ENCODE measurements at places on chromosomes 7 and 10.

DNA sequence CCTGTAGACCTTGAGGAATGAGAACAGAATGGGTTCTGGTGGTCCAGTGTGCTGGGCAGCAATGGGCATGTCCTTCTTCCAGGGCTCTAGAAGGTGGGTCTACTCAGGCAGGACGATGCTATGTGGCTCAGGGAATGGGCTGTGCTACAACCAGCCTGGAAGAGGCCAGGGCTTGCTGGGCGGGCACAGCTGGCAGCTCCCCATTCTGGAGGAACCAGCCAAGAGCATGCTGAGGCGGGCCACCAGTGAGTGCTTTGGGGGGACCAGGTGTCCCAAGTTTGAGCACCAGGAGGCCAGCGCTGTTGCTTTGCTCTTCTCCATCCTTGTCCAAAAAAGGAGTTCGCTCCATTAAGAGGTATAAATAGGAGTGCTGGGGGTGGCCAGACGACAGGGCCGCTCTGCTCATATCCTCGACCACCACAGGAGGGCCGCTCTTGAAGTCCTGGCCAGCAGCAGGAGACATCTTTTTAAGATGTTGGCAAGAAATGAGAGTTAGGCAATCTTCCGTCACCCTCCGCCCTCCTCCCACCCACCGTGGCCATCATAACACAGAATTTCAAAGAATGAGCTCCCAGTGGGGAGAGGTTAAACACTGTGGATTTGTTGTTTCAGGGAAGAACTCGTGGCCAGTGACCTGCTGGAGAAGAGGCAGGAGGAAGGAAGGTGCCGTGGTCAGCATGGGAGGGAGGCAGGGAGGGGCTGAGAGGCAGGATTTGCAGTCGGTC is 141.3 kb downstream of the GRK5 start:
- DNase-seq: no peak

DNA sequence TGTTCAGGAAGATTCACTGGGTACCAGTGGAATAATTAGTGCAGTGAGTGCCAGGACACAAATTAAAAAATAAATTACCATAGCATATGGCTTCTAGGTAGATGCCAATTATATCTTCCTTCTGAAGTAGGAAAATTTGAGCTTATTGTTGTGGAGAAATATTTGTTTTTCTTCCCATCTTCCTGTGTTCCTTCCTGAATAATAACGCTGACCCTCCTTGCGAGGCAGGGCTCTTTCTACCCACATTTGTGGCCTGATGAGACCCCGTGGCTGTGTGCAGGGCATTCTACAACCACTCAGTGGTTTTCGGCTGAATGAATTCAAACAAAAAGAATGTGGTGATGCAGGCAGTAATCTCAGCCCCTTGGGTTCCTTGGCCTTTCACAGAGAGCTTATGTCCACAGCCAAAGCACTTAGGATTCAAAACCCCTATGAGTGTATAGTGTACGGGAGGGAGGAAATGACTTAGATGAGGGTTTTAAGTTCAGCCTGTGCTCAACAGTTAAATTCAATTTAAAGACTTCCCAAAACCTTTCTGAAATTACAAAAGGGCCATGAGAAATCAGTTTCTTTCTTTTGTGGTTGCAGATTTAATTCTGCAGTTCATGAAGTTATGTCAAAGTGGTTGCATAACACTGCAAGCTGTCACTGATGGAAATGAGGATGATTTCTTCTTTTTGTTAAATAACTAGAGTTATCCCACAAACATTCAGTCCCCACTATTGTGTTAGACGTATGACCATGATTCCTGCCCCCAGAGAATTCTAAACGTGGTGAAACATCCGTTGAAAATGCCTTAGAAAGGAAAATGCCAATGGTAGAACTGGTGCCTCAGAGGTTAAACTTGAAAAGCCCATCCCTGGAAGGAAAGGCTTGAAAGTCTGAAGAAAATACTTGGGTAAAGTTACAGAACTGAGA is 255.3 kb downstream of the FZD1 start:
- DNase-seq: no peak

DNA sequence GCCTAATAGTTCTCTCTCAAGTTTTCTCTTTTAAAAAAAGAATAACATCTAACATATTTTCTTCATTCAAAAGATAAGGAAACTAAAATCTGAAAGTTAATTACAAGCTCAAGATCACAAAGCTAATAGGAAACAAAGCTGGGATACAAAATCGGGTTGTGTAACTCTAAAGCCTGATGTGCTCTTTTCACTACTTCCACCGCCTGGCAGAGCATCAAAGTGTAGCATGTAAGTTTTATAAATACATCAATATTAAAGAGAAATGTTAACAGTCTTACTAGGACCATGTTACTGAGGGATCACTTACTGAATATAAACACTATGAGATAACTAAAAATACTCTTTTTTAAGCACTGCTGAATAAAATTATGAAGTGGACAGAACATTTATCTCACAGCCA is 97.2 kb downstream of the KMT2C start:
- no peak for DNase-seq

DNA sequence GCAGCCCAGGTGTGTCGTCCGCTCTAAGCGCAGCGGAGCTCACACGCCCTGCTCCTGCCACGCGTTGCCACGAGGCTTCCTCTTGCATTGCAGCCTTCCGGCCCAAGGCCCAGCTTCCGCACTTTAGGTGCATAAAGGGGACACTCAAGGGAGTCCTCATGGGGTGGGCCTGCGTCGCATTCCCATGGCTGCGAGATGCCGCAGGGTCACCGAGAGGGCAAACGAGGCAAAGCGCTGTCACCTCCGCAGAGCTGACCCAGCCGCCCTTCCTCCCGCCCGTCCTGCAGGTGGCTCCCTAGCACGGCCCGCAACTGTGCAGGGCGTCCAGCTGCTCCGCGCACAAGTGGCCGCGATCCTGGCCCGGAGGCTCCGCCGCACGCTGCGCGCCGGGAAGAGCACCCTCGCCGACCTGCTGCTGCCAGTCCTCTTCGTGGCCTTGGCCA is 283.5 kb downstream of the ABCA13 start:
- no peak for DNase-seq

DNA sequence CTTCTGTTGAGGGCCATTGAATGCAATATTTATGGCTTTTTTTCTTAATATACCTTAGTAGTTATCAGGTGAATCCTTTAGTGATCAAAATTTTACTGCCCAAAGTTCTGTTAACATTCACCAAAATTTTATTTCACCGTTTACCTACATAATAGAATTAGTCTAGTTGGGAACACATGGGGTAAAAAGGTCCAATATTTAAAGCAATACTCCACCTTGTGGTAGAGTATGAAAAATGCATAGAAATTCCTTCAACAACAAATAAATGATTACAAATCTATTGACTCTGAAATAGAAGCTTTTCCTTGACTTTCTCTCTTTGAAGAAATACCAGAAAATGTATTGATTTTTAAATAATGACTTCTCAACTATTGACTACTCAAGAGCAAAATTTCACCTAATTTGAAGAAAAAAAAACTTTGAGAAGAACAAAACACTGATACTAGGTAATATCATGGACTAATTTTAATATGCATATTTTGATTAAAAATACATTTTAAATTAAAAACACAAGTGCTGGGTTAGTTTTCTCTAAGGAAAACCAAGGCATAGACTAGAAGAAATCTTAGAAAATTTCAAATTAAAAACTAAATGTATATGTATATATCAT is 43.3 kb downstream of the POLR1F start:
- DNase-seq: no peak
